Stimulated activated CD8-positive, alpha-beta memory T cell treated with anti-CD3 and anti-CD28 coated beads, Interleukin-7, amount 100 ng/mL, for 1 hour (primary cell): ENCODE measurements at places on chromosomes 16 and 17.

DNA sequence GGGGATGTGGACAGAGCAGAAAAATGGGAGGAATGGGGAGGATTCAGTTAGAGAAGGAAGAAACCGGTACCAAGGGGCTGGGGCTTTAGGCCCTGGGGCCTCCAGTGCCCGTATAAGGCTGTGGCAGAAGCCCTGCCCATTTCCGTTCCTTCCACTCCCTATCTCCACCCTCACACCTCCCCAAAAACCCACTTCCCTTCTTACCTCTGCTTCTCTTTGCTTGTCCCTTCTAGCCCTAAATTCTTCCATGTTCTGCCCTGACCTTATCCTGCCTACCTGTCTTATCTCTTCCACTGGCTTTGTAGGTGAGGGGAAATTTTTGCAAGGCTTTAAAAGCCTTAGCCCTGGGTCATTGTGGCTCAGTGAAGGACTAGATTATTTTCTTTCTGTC, 4.1 kb downstream of the RNF167 start:
- DNase-seq: no peak

GRCh38 chr17:77214743-77215142, 74.0 kb downstream of the SEC14L1 start:
- no peak for DNase-seq

DNA sequence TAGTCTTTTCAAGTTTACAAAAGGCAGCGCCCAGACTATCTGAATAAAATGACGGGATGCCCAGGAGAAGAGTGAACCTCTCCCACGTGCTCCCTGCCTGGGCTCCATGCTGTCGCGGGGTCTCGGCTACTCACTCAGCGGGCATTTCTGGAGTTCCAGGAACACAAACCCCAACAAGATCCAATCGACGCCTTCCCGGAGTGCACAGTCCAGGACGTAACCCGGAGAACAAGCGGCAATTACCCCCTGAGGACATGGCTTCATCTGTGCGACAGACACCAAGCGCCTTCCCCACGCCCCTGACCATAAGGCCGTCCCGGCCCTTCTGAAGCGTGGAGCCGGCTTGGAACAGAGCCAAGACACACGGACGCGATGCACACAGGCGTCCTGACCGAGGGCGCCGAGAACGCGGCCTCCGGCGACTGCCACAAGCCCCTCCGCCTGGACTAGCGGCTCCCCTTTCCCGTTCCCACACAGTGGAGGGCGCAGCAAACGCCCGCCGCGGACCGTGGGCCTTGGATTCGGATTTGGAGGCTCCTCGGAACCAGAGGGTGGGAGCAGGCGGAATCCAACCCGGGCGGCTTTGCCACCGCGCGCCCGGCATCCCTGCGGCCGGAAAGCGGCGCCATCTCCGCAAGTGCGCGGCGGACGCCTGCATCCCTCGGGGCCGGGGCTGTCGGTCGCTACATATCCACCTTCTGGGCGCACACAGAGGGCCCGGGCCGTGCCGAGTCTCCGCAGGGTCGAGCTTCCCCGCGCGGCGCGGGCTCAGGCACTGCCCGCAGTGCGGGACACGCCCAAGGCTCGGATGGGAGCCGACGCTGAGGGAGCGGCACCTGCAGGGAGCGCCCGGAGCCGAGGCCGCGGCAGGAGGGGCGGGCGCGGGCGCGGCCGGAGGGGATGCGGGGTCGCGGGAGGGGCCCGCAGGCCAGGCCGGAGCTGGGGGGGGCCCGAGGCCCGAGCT, 725 bp downstream of the ABCA3 start:
- DNase-seq: no peak

DNA sequence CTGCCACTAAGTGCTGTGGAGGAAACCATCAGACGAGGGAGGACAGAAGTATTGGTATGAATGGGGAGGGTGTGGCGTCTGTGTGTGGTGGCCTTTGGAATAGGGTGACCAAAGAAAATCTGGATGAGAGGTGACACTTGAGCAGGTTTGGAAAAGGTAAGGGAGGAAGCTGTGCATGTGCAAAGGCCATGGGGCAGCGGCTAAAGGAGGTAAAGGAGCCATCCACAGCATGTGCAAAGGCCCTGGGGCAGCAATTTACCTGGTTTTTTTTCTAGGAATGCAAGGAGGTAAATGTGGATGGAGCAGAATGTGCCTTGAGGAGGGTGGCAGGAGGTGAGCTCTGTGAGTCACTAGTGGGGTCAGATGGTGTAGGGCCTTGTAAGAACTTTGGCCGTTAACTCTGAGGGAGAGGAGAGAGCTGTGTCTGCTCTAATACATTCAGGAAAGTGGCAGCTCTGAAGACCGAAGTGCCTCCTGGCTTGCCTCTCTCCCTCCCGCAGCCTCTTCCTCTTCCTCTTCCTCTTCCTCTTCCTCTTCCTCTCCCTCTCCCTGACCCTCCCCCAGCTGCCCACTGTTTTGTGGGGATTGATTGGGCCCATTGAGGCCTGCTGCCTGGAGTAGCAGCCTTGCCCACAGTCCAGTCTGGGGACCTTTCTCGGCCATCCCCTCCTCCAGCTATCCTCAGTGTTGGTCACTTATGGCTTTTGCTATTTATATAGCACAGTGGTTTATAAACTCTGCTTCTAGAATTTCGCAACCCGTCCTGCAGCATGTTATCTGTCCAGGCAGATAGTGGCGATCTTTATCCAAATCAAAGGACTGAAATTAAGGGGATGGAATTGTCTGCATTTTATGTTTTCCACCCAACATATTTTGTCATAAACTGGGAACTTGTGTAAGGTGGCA, 38.7 kb downstream of the CMIP start:
- DNase-seq: no peak

DNA sequence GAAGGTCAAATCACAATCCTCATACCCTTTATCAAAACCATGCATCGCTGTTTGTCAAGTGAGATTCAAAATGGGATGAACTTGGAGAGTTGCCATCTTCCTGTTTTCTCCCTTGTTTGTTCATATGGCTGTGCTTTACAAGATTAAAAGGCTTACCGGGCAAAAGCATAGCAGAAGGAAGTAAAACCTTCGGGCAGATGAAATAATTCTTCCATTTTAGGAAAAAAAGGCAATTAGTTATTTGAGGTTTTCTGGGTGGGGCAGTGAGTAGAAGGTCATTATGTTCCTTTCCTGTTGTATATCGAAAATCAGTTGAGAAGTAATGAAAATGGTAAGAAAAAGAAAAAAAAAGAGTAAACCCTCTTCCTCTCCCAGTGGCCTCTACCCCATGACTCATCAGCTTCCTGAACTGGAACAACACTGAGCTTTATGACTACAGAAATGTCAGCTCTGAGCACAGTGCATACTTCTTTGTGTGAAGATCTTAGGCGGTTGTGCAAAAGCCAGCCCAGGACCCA, 369.2 kb downstream of the CDH13 start:
- DNase-seq: no peak

GRCh38 chr17:74864297-74864865, 4.7 kb upstream of the GRIN2C start:
- DNase-seq: no peak

- DNase-seq: no peak
Observed at GRCh38 chr17:56896968-56897359, 16.9 kb downstream of the TRIM25 start.

DNA sequence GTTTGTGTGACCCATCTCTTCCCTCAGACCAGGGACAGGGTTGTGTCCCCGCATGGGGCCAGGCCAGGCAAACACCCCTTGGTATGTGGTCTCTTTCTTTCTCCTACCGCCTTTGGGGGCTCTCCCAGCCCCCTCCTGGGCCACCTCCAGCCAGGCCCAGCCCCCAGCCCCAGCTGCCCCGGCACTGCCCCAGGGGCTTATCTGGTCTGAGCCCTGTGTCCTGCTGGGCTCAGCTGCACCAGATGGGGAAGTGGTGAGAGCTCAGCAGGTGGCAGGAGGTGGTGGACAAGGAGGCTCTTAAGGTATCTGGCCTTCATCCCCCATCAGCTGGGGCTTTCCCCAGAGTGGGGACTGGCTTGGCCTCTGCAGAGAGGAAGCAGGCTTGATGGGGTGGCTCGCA, 8.7 kb downstream of the ADAM11 start:
- DNase-seq: no peak

DNA sequence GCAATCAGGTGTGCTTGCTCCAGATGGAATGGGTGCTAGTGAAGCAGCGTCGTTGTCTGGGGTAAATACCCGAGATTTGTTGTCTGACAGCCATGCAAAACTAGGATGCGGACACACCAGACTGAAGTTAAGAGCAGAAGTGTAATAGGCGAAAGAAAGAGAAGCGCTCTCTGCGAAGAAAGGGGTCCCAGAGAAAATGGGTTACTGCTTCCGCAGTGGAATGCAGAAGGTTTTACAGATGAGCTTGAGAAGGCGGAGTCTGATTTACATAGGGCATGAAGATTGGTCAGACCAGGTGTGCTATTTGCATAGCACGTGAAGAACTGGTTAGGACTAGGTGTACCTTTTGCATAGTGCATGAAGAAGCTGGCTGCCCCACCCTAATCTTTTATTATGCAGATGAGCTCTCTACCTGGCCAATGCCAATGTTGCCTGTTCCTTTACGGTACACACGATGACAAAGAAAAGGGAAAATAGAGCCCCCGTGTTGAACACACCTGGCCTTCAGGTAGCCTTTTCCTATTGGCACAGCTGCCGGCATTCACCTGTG, 32.0 kb upstream of the SNN start:
- DNase-seq: no peak

- no peak for DNase-seq
Observed at GRCh38 chr17:33210285-33210684, 82.8 kb downstream of the ASIC2 start.

DNA sequence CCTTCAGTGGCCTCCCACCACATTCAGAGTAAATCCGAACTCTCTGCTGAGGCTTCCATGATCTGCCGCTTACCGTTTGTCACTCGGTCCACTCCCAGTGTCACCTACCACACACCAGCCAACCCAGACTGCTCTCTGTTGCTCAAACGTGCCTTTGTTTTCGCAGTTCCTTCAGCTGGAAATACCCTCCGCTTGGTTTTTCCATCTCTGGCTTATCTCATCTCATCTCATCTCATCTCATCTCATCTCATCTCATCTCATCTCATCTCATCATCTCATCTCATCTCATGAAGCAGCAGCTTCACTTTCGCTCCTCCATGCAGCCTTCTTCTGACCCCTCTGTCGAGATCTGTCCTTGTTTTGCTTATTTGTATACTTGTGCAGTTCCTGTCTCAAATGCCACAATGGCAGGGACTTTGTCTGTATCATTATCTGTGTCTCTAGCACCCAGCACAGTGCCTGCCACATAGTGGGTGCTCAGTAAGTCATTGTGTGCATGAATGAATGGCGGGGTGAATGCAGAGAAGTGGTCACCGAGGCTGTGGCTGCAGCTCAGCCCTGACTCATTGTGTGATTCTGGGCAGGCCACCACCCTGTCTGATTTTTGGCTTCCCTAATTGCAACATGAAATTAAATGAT, 3.8 kb upstream of the SNX20 start:
- no peak for DNase-seq

DNA sequence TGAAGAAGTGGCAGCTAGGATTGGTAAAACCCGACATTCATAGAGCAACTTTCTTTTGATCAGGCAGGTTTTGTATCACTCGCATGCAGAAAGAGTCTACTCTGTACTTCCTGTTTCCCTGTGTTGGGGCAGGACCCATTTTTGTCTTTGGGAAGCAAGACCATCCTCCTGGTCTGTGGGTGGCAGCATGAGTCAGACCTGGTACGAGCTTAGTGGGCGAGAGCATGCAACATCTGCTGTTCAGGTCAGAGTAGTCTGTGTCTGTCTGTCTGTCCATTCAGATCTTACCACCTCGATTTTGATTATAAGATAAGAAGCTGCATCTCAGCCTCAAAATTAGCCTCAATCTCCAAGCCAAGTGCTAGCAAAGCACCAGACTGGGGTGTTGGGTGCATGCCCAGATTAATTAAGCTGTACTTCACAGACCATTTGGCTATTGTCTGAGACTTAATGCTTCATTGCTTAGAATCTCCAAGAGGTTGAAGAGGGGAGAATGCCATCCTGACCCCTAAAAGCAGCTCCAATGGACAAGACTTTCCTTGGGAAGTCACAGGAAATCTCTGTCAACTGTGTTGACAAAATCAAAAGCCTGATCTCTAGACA, 110.9 kb downstream of the XYLT1 start:
- DNase-seq: no peak

DNA sequence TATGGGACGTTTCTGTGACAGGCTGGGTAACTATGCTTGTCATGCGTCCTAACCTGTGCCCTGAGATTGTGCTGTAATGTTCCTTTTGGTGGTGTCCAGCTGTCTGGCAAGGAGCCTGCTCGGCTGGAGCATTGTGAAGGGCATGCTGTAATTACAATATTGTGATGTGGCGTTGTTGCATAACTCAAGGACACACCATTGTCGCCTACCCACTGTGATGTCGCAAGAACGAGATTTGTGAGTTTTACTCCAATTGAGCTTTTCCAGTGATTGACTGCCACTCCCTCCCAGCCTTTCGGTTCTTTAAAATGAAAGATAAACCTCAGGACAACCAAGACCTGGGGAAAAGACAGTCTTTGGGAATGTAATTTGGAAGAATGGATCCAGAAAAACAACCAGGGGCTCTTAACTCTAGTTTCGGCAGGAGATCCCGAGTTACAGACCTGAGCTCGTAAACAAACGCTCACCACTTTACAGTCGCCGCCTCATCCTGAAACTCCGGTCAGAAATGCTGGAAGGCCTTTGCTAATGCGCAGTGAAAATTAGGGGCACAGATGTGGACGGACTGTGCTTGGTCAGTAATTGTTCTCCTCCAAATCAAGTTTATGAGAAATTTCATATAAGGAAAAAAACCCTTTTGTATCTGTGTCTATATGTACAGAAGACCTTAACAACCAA, 1.3 kb downstream of the ZNF750 start:
- no peak for DNase-seq

GRCh38 chr17:58176200-58176599, 9.4 kb downstream of the OR4D2 start:
- DNase-seq: no peak

GRCh38 chr16:82185012-82185411, 15.0 kb upstream of the MPHOSPH6 start:
- no peak for DNase-seq

DNA sequence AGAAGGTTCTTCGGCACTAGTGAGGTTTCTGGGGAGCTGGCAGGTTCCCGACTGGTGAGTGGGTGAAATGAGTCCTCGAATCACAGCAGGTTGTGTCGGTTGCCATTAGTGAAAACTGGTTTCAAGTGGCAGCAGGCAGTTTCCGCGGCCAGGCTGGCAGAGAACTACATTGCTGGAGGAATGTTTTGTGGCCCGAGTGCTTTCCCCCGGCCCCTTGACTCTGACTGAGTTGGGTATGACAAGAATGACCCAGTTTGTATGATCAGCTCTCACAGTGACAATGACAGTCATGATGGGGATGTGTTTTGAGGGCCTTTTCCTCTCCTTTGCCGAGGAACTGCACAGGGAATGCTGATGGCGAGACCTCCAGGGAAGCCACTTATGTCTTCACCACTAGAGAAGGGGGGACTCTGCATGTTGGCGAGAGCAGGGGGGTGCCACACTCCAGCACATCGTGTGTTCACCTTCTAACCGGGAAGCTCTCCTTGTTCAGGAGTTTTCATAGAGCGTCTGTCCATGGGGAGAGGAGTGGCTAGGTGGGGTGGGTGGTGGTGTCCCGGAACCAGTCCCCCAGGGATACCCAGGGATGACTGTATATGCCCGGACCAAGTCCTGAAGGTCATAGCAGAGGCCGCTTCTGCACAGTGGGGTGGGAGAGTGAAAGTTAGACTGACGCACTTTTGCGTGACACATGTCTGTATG, 206.0 kb upstream of the CHMP6 start:
- DNase-seq: no peak

GRCh38 chr16:73032541-73033270, 15.2 kb downstream of the ZFHX3 start:
- DNase-seq: no peak
